ENCODE measurements at places on chromosomes 2 and 18.

GRCh38 chr2:159455330-159455918 is 160.9 kb downstream of the BAZ2B start:
- DNase-seq, result no peak

DNA sequence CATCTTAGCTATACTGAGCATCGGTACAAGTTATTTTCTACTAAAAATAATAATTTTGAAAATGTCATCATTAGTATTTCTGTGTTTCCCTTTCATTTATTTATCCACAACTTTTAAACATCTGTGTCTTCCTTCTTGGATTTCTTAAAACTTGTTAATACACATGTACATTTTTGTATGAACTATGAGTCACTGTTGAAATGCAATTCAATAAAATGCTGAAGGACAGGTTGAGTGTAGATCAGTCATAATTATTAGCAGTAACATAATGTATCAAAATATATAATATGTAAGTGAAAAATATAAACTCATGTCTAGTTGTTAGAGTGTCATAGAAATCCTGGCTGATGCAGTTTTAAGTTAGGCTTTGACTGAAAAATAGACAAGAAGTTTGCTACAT is 115.9 kb downstream of the MEIS1 start:
- no peak for DNase-seq

- no peak for DNase-seq
Measured at GRCh38 chr2:112798979-112799975, 15.0 kb upstream of the IL1A start.

GRCh38 chr2:169344736-169345485 is 17.4 kb downstream of the LRP2 start:
- no peak for DNase-seq

DNA sequence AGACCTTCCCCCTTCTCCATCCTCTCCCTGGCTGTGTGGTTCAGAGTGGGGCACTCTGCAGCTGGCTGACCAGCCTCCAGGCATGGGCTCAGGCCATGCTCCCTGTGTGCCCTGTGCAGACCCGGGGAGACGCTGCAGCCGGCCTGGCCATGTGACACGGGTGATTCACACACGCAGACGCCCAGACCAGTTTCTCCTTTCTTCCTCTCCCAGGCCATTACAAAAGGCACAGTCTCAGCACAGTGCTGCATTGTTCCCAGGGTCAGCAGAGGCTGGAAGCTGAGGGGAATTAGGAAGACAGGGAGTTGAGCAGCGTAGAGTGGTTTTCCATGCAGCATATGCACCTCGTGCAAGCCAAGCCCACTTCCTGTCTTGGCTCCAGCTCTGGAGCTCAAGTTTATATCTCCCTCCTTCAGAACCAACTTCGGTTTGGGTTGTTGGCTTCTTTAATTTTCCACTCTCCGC is 288.5 kb downstream of the TNS1 start:
- peak; percentile 69 for DNase-seq

- DNase-seq, result no peak
Measured at GRCh38 chr2:111116011-111116746, 4.5 kb upstream of the BCL2L11 start.
